ENCODE measurements at places on chromosomes 12 and 14.

GRCh38 chr12:121297435-121297991 is 1.0 kb upstream of the CAMKK2 start:
- peak; percentile 84 for DNase-seq
- no peaks in the 10 kb centered on the region for H3K36me3 ChIP-seq
- peaks cover 18% of the 10 kb centered on the region for H3K4me1 ChIP-seq
- H3K27me3 ChIP-seq = no peaks in the 10 kb centered on the region
- peak overlapping the region; percentile 81 for H3K4me3 ChIP-seq
- peak overlapping the region; percentile 13 for H3K27ac ChIP-seq

DNA sequence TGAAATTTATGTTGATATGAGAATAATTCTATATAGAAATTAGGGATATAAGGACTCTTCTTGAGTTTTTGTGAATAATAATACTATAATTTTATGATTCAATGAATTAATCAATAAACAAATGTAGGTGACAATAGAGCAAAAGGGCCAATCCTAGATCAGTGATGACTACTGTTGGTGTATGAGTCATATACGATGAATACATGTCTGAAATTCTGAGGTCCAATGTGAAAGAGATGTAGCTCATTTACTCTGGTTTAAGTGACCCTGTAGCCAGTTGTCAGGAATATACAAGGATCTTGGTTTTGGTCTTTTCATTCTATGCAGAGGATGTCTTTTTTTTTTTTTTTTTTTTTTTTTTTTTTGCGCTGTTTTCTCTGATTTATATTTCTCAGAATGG is 72.1 kb upstream of the RTL1 start:
- no peak overlapping the region for H3K27ac ChIP-seq
- no peak overlapping the region for H3K4me3 ChIP-seq
- DNase-seq = no peak
- H3K36me3 ChIP-seq = no peaks in the 10 kb centered on the region

GRCh38 chr12:49843411-49843810 is 505 bp upstream of the BCDIN3D start:
- H3K4me1 ChIP-seq = peaks cover 33% of the 10 kb centered on the region
- no peak for DNase-seq
- no peaks in the 10 kb centered on the region for H3K27me3 ChIP-seq
- H3K36me3 ChIP-seq = peaks cover 1% of the 10 kb centered on the region

DNA sequence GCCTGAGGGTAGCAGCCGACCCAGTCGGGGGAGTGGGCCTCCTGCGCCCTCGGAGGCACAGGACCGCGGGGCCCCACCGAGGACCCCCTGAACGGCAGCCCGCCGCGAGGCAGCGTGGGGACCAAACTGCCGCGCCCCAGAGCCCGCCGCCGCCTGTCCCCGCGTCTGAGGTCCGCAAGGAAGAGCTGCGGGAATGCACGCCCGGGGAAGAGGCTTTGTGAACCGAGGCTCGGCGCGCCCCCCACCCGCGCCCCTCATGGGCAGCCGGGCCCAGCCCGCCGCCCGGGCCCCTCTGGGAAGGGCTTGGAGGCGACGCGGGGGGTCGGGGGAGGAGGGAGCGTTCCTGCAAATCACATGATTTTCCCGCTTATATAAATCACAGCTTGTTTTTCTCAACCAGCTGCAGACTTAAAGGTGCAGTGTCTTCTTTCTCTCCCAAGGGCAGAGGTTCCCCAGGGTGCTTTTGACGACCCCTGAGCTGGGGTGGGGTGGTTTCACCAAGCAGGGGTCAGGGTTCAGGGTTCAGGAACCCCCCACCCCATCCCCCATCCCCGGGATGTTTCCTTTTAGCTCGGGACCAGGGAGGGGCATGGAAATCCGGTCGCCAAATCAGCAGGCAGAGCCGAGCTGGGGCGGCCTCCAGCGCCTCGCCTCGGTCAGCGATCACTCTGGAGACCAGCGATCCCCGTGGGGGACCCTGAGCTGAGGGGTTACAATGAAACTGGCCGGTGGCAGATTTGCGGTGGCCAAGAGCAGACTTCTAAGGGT is 44.7 kb upstream of the ATP23 start:
- H3K27me3 ChIP-seq = no peaks in the 10 kb centered on the region
- H3K4me1 ChIP-seq = peaks cover 61% of the 10 kb centered on the region
- H3K36me3 ChIP-seq = no peaks in the 10 kb centered on the region
- peak; percentile 32 for DNase-seq
- peak overlapping the region; percentile 67 for H3K4me3 ChIP-seq

- no peak overlapping the region for H3K4me3 ChIP-seq
- no peak for DNase-seq
- H3K27me3 ChIP-seq = no peaks in the 10 kb centered on the region
- H3K36me3 ChIP-seq = peaks cover 4% of the 10 kb centered on the region
- H3K27ac ChIP-seq = no peak overlapping the region
These were observed 188.0 kb downstream of the FOXN3 start for GRCh38 chr14:89228921-89229639.

DNA sequence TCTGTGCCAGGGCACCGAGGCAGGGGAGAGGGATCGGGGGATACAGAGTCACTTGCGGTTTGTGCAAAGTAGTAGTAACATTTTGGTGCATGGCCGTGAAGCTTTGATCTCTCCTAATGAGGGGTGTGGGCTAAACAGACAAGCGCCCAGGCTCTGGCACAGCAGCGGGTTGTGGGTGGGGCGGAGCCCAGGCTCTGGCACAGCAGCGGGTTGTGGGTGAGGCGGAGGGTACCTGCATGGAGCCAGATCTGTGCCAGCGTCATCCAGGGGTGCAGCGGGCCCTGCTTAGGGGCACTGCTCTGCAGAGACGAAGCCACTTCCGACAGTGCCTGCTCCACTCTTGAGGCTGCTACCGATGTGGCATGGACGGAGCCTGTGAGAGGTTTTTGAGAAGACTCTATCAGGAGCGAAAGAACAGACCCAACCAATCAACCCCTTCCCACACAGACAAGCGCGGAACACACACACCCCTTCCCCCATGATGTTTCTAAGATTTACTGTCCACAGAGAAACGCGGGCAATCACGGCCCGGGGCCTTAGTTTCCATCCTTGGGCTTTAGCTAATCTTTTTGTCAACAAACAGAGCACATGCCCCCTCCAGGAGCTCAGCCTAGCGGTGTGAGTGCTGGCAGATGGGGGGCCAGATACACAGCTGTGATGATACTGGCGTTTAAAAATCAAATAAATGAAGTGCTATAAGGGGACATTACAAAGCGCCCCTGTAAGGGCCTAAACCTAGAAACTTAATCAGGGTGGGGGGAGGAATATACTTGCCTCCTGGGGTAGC is 196.6 kb downstream of the CALM1 start:
- no peak for DNase-seq
- no peaks in the 10 kb centered on the region for H3K4me1 ChIP-seq
- no peak overlapping the region for H3K4me3 ChIP-seq
- H3K27ac ChIP-seq = no peak overlapping the region

DNA sequence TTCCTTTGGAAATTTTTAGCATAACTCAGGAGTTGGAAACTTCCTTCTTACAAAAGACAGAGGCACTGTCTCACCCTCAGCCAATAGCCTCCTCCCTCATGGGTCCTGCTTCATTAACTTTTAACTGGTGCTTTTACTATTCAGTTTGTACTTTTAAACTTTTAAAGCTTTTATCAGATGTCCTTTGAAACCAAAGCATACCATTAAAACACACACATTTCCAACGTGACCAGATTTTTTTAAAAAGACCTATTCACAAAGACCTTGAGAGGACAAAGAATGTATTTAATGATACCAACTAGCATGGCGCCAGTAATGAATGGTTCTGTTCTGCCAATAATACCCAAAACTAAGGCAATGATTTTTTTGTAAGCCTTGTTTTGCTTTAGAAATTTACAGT is 173.6 kb upstream of the EEA1 start:
- DNase-seq = no peak
- no peaks in the 10 kb centered on the region for H3K36me3 ChIP-seq
- peaks cover 17% of the 10 kb centered on the region for H3K4me1 ChIP-seq
- H3K4me3 ChIP-seq = no peak overlapping the region
- H3K27ac ChIP-seq = no peak overlapping the region
- H3K27me3 ChIP-seq = no peaks in the 10 kb centered on the region

DNA sequence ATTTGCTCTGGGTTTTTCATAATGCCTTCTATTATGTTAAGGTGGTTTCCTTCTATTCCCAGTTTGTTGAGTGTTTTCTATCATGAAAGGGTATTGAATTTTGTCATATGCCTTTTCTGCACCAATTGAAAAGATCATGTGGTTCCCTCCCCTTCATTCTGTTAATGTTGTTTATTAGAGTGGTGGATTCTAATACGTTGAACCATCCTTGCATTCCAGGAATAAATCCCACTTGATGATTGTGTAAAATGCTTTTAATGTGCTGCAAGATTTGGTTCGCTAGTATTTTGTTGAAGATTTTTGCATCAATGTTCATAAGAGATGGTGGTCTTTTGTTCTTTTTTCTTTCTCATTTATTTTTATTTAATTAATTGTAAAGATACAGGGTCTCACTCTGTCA is 55.2 kb downstream of the ATP23 start:
- H3K36me3 ChIP-seq = peaks cover 6% of the 10 kb centered on the region
- DNase-seq = no peak
- no peak overlapping the region for H3K27ac ChIP-seq
- H3K4me3 ChIP-seq = no peak overlapping the region
- peaks cover 5% of the 10 kb centered on the region for H3K27me3 ChIP-seq

- no peaks in the 10 kb centered on the region for H3K27me3 ChIP-seq
- no peak for DNase-seq
These were observed 27.1 kb downstream of the PRKAB1 start for GRCh38 chr12:119695034-119695433.

DNA sequence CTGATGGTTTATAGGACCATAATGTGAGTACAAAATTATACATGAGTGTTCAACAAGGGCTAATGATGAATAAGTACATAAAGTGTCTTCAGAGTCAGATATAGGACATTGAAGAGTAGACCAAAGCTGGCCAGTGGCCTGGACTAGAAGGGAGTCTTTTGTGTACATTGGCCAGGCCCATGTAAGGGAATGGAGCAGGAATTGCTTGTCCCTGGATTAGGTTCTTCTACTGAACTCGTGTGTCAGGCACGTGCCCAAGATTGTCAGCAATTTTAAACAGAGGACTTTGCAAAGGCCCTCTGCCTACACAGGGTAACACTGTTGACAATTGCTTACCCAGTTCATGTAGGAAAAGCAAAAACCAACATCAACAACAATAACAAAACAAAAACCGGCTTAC is 196.0 kb upstream of the SEL1L start:
- H3K4me1 ChIP-seq = no peaks in the 10 kb centered on the region
- no peak for DNase-seq
- H3K4me3 ChIP-seq = no peak overlapping the region
- no peaks in the 10 kb centered on the region for H3K36me3 ChIP-seq
- no peaks in the 10 kb centered on the region for H3K27me3 ChIP-seq

DNA sequence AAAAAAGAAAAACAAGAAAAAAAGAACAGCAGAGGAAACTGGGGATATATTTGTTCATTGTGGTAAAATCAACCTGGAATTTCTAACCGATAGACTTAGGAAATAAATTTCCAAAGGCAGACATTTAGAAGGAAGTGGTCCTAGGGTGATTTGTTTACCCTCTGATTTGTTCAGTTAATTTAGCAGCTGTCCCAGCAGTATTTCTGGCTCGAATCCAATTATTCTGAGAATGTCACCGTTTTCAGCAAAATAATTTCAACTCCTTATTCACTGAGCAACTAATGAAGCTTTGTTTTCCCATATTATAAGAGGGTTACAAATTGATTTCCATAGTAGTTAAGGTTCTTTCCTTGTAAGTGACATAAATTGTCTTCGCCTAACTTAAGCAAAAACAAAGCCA is 285.2 kb upstream of the SYT10 start:
- no peak for DNase-seq
- no peaks in the 10 kb centered on the region for H3K27me3 ChIP-seq
- H3K4me3 ChIP-seq = no peak overlapping the region
- H3K36me3 ChIP-seq = no peaks in the 10 kb centered on the region

DNA sequence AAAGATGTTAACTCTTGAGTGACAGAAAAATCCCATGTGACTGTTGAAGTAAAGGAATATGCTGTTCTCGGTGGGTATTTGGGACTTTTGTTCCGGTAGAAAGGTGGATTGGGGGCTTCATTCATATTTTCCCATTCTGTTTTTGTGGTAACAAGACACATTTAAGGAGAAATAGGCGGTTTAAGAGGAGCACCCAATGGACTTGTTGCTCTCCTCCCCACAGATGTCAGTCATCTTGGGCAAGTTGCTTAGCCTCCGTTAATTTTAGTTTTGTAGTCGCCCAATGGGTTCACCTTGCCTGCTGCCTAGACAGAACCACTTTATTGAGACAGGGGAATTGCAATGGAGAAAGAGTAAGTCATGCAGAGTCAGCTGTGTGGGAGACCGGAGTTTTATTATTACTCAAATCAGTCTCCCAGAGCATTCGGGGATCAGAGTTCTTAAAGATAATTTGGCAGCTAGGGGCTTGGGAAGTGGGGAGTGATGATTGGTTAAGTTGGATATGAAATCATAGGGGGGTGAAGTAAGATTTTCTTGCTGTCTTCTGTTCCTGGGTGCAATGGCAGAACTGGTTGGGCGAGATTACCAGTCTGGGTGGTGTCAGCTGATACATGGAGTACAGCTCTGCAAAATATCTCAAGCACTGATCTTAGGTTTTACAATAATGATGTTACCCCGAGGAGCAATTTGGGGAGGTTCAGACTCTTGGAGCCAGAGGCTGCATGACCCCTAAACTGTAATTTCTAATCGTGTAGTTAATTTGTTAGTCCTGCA is 50.3 kb downstream of the SLC38A1 start:
- H3K36me3 ChIP-seq = peaks cover 58% of the 10 kb centered on the region
- DNase-seq = peak; percentile 47
- H3K4me3 ChIP-seq = peak overlapping the region; percentile 61
- peak overlapping the region; percentile 98 for H3K27ac ChIP-seq

DNA sequence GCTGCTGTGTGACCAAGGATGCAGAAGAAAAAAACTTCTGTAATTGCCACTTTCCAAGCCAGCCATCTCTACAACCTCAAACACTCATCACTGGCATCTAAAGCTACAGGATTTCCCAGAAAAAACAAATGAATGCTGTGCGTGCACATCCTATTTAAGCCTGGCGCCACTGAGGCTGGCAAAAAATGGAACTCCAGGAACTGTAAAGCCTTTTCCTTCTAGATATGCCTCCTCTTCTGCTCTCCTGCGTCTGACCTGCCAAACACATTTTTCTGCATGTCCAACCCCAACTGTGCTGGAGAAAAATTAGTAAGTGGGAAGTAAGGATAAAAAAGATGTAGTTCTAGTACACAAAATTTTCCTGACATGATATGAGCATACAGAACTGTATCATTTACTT is 184.9 kb downstream of the ITPR2 start:
- H3K36me3 ChIP-seq = peaks cover 29% of the 10 kb centered on the region
- no peaks in the 10 kb centered on the region for H3K27me3 ChIP-seq
- DNase-seq = no peak

- H3K27ac ChIP-seq = no peak overlapping the region
- no peak overlapping the region for H3K4me3 ChIP-seq
- H3K27me3 ChIP-seq = peaks cover 1% of the 10 kb centered on the region
- H3K4me1 ChIP-seq = no peaks in the 10 kb centered on the region
- no peaks in the 10 kb centered on the region for H3K36me3 ChIP-seq
- no peak for DNase-seq
These were observed 291.1 kb upstream of the CLEC14A start for GRCh38 chr14:38546932-38547551.
